ENCODE measurements at places on chromosomes 3 and 15.

DNA sequence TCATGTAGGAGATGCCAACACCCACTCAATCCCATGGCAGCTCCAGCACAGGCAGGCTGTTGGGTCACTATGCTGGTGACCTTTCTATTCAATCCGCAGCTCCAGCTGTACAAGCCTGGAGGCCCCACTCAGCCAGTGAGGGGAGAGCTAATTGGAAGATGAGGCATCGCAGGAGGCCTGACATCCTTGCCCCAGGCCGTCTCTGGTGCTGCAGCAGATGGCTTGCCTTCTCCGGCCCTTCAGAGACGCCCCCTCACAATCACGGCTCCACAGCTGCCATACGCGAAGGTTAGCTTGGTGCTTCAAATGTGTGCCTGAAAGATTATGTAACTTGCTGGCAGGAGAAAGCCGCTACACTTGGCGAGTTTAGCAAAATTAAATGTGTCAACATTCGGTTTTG lies 104.2 kb upstream of the CLSTN2 start:
- peak; percentile 60 for DNase-seq

DNA sequence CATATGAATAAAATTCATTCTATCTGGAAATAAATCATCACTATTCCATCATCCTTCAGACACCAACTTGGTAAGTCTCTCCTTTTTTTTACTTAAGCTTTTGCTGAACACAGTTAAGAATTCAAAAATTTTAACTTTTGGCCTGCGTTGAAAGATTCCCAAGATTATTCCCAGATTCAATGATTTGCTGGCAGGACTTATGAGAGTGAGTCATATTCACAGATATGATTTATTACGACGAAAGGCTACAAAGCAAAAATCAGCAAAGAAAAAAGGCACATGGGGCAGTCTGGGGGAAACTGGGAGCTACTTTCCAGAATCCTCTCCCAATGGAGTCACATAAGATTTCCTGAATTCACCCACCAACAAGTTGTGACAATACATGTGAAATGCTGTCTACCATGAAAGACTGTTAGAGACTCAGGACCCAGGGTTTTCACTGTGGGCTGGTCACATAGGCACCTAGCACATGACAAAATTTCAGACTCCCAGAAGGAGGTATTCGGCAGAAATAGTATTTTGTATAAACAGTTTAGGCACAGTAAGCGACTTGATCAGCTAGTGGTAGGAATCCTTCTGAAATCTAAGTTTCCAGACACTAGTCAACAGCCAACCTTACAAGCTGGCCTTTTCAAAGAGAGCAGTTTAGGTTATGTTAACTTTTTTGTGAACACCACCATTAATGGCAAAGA lies 82.1 kb downstream of the DLG1 start:
- DNase-seq, result no peak

DNA sequence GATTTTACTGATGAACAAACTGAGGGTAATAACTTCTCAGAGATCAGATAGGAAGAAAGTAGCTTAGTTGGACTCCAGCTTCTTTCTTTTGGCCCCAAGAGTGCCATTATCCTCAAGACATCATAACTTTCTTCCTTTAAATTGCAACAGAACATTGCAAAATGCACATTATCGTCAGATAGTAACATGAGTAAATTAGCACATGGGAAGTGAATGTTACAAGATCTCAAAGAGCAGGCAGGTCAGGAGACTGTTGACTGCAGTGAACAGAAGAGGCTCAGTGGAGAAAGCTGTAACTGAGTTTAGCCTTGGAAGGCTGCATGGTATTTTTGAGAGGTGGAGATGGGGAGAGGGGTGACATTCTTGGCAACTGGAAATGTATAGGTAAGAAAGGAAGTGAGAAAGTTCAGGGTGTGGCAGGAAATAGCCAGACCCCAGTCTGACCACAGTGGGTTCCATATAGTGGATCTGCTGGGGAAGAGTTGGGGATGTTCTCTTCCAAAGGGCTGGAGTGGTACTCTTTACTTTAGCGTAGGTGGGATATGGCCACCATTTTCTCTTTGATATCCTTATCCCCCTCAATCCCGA lies 307.7 kb downstream of the RPLP1 start:
- DNase-seq, result no peak

DNA sequence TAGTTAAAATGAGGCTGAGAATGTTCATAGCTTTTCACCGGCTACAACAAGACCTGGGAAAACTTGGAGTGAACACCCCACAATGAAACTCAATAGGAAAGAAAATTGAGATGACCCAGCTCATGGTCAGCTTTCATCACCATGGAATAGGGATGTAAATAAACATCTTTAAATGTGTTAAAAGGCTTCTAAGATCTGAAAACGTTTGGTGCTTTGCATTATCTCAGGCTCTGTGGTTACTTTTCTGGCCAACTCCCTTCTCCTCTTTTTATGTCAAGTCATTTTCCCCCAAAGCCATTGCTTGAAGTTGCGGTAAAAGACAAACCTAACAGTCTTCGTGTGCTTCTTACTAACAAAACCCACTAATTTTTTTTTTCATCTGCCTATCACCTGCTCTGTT lies 195.8 kb downstream of the MECOM start:
- DNase-seq, result no peak

DNA sequence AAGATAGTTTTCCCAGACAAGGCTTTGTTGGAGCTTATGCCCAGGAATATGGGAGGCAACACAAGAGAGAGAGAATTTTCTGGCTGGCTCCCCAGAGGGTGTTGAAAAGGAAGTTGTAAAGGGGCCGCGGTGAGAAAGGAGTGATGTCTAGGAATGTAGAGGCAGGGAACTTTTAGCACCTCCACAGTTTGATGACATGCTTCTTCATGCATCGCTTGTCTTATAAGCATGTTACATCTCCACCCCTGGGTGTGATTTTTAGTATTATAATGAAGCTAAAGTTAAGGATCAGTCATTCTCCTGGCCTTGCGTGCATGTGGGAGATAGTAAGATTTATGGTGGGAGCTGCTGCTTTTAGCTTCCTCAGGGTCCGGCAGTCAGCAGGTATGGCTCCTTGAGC lies 32.8 kb upstream of the TF start:
- DNase-seq, result peak; percentile 0

GRCh38 chr15:99447497-99448371 lies 118.0 kb upstream of the MEF2A start:
- DNase-seq, result no peak

DNA sequence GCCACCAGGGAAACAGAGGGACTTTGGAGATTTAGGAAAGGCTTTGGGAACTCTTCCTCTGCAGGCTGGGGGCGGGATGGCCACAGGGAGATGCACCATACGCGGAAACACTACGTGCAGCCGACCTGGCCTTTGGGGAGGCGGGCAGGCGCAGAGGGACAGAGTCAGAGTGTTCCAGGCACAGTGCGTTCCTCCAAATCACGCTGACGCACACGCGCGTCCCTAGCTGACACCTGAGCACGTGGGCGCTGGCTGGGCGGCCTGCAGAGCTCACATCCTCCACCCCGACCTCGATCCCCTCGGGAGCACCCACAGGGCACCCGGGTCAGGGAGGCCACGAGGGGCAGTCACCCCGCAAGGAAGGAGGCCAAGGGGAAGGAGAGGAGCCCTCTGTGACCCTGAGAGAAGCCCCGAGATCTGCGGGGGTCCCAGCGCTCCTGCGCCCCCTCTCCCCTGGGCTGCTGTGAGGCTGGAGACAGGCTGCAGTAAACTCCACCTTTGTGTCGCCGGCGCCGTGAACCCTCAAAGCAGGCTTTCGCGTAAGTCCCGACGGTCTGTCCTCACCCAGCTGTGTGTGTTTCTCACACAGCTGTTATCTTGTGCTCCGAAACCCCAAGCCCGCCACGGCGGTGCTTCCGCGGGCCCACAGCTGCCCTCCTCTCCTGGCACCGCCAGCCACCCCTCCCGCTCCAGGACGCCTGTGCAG lies 196.3 kb downstream of the OCA2 start:
- no peak for DNase-seq

DNA sequence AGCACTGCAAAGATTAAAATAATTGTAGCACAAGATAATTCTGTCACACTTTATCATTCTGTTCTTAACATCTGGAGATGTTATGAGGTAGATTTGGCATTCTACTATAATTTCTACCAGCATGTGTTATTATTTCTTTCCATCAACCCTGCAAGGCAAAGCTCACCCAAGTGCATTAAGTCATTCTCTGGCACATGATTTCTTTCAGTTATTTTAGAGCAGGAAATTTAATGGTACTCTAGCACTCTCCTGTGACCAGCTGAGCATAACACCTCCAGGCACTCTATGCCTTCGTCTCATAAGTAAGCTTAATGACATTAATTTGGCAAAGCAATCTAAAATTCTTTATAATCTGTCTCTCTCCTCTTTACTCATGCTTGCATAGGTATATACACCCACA lies 300.2 kb upstream of the GPR149 start:
- DNase-seq, result peak; percentile 6

DNA sequence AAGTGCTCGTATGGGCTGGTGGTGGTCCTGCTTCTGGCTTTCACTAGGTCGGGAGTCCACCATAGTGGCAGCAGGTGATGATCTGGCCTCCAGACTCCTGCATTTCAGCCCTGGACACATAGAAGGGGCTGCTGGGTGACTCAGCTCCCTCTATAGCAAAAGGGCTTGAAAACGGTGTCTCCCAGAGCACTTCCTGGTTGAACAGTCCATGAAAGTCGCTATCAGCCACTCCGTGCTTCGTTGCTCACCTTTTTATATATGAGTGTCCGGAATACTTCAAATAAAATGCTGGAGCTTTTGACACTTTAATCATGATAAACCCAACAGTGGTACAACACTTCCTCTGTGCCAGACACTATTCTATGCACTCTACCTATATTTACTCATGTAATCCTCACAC lies 213.2 kb downstream of the PDZRN3 start:
- DNase-seq, result no peak

DNA sequence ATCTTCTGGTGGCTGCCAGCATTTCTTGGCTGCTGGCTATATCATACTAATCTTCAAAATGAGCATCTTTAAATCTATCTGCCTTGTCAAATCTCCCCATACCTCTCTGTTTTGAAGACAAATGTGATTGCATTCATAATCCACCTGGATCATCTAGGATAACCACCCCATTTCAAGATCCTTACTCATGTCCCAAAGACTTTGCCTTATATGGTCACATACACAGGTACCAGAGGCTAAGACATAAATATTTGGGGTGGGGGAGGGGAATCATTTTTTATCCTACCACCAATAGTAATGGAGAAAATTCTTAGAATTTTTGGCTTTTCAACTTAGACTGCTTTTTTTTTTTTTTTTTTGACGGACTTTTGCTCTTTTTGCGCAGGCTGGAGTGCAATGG lies 970.8 kb downstream of the PLOD2 start:
- no peak for DNase-seq

DNA sequence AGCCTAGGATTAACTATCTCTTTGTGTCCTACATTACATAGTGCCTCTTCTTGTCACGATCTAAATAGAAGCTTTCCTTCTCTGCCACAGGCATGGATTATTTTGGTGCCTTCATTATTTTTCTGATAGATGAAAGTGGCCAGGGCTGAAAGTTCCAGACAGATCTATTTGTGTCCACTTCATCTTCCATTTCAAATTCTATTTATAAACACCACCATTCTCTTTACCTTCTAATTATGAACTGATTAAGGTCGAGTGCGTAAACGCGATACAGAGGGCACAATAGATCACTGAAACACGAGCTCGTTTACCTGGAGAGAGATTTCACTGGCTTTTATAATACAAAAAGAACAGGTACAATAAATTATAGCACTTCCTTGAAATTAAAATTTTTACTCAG lies 105.0 kb downstream of the EDEM1 start:
- no peak for DNase-seq

DNA sequence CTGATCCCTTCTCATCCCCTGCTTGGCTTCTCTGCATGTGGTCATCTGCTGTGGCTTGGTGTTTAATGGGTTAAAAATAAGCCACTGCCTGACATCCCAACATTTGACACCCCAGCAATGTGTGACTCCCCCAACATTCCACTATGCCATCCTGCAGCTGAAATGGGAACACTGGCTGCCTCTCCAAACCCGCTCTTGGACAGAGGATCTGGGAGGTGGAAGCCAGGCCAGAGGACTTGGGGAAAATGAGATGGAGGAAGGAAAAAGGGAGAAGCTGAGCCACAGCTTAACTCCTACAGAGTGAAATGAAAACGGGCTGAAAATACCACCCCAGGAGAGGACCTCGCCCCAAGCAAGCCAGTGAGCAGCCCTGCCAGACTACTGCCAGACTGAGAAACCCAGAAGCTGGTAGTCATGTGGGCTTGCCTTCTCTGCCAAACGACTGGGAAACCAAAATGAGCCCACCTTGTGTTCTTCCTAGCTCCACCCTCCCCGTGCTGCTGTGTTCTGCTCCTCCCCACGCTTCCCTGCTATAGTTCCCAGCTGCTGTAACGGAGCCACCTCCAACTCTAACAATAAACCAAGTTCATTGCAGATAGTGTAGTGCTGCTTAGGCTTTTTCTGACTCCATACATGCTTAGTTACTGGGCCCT lies 13.7 kb downstream of the MAP1A start:
- peak; percentile 56 for DNase-seq

DNA sequence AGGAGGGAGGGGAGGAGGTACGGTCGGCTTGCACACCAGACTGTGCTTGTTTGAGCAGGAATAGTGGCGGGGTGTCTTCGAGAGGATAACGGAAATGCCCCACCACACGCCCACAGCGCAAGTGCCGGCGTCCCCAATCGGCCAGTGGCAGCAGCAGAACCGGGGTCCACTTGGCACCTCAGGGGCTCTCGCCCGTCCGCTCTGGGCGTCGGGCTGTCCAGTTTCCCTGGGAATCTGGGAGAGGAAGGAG lies 53.7 kb downstream of the CCDC54 start:
- peak; percentile 63 for DNase-seq

DNA sequence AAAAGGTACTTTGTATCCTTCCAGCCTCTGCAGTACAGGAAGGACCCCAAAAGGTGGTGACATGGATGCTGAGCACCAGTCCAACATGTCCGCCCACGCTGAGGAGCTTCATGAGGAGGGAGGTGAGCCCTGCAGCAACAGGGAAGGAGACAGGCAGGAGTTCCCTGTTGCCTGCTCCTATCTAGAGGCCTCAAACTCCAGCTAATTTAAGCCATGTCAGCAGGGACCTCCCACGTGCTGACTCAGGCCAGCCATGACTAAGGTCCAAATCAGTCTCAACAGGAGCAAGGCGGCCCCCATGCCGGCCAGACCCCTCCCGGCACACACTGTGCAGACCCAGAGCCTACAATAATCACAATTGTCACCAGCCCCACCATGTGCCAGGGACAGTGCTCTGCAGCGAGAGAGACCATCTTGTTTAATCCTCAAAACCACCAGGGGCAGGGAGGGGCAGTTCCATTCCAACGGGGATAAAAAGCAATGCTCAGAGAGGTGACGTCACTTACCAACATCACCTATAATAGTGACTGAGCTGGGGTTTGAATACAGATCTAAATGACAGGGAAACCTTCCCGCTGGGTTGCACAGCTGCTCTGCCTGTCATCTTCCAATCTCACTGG lies 54.5 kb upstream of the GATA2 start:
- no peak for DNase-seq

GRCh38 chr3:192875971-192876565 lies 41.6 kb downstream of the MB21D2 start:
- no peak for DNase-seq

DNA sequence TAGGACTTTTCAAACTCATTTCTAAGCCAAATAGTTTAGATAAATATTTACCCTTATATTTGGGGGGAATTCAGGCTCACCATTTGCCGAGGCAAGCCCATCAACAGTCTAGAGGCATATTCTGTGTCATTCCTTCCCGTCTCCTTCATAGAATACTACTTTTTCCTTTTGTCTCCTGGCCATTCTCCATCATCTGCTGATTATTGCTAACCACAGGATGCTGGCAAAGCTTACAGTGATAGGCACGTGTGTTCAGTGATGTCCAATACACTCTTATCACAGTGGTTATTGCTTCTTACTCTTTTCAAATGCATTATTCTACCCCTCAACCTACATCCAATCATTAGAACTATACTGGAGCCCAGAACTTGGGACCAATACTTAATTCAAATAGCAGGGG lies 130.6 kb upstream of the ZBED2 start:
- DNase-seq, result no peak

All from Ammon's horn (tissue), 1 donor.